GM23338 (cell line): ENCODE measurements at places on chromosomes 11 and 22. TPM values are rescaled to one million over a fixed set of nuclear protein-coding genes. Genes with fewer than 3 reads are reported as not detected.

GRCh38 chr11:75242722-75243600 is 2.4 kb downstream of the TPBGL start:
- no peak for DNase-seq

The LUZP2 gene
- 2.6 and 9.2 TPM in 2 replicates for total RNA-seq

The GRM5 gene
- total RNA-seq = 0.23 and 0.45 TPM in 2 replicates

The PHETA2 gene
- 5.9 and 7.6 TPM in 2 replicates for total RNA-seq

DNA sequence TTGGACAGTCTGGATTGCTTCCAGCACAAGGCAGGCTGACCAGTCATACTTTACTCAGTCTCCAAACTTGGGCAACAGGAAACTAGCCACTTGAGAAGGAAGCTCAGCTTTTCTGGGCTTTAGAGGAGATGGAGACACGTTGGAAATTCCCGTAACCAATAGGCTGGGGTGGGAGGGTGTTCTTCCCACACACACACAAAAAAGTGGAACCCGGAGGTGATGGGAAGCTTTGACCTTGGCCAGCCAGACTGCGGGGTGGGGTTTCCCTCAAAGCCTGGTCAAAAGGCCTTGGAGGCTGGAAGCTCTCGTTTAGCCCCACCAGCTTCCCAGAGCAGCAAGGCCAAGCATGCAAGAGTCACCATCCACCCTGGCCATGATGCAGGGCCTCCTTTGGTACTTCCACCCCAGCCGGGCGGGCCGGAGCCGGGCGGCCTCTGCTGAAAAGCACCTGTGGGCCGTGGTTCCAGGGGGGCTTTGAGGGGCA is 126.2 kb downstream of the BCR start:
- DNase-seq = no peak

GRCh38 chr22:31119026-31119717 is 3.6 kb upstream of the INPP5J start:
- no peak for DNase-seq

DNA sequence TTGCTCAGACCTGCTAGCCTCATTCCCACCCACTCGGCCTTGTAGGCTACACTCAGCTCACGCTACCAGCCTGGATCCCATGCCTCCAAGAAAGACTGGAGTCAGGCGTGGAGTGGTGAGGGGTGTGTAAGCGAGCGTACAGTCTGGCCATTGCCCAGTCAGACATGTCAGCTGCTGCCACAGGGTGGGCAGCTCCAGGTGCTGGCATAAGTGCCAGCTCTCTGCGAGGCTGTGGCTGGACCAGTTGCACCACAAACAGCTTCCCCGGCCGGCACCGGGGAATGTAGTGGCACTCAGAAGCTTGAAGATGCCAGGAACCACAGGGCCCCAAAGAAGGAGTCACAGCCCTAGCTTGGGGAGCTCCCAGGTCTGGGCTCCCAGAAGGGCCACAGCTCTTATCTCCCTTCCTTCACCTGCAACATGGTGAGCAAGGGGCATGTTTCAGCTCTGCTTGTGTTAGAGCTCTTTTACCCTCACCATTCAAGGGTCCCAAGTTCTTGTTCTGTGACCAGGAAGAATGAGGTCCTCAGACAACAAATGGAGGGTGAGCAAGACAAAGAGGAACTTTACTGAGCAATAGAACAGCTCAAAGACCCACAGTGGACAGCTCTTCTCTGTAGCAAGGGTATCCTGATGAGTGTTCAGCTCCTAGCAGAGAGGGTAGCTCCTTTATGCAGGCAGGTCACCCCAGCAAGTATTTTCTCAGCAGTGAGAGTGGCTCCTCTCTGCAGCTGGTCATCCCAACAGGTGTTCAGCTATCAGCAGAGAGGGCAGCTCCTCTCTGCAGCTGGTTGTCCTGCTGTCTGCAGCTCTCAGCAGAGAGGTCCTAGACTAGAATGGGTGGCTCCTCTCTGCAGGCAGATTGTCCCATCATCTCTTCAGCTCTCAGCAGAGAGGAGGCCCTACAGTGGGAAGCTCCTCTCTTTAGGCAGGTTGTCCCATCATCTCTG is 6.0 kb downstream of the SBF2 start:
- DNase-seq = no peak

- no peak for DNase-seq
Observed at GRCh38 chr11:1117992-1118391, 39.8 kb upstream of the MUC5AC start.

The KCNJ11 gene
- total RNA-seq = 5.9 and 7.9 TPM in 2 replicates
